ENCODE measurements at places on chromosomes 3 and 15.
A peak's percentile ranks its signal among the peaks of the same experiment; 100 is the strongest.

GRCh38 chr3:108008106-108008505 is 82.7 kb downstream of the CD47 start:
- no peak for DNase-seq

DNA sequence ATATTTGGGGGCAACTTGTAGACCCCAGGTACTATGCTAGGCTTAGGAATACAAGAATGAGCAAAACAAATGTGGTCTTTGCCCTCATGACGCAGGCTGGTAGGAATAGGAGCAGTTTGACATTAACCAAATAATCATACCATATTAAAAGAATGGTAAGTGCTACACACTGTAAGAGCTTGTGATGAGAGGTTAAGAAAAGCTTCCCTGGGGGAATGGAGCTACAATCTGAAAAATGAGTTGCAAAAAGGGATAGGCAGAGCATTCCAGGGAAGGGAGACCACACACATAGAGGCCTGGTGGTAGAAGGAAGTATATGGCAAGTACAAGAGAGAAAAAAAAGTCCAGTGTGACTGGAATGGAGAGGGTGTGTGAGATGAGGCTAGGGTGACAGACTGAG is 37.3 kb downstream of the TMOD3 start:
- DNase-seq = no peak

- peak; percentile 66 for DNase-seq
Observed at GRCh38 chr3:186217820-186218164, 108.9 kb upstream of the ETV5 start.

DNA sequence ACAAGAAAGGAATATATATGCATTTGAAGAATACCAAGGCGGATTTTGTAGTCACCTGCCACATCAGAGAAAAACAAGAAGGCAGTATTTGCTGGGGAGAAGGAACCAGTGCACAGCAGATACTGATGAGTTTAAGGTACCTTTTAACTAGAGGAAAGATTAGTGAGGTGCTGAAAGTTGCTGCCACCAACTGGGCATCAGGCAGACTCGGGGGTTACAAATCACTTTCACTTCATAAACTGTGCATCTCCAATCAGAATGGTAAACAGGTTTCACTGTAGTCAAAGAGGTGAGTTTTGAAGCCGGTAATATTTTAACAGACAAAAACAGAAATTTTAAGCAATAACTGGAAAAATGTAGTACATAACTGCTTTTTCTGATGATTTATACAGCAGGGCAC is 4.1 kb downstream of the FBN1 start:
- DNase-seq = no peak

- DNase-seq = no peak
Observed at GRCh38 chr3:17980863-17981262, 238.4 kb upstream of the TBC1D5 start.

- DNase-seq = no peak
Observed at GRCh38 chr3:126433496-126434263, 39.0 kb downstream of the CFAP100 start.

DNA sequence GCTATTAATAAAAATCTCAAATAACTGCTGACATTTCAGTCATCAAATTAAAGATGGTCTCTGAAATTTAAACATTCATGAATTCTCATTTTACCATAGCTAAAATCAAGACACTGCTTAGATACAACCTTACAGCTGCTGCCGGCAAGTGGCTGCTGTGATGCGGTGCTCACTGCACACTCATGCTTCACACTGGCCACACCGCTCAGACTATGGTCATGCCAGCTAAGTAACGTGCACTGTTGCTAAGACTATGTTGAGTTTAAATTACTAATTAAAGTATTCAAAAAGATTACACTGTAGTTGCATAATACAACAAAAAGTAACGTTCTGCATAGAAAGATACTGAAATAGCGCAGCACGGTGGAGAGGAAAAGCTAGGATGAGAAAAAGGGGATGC is 12.1 kb downstream of the ATP13A3 start:
- DNase-seq = no peak

DNA sequence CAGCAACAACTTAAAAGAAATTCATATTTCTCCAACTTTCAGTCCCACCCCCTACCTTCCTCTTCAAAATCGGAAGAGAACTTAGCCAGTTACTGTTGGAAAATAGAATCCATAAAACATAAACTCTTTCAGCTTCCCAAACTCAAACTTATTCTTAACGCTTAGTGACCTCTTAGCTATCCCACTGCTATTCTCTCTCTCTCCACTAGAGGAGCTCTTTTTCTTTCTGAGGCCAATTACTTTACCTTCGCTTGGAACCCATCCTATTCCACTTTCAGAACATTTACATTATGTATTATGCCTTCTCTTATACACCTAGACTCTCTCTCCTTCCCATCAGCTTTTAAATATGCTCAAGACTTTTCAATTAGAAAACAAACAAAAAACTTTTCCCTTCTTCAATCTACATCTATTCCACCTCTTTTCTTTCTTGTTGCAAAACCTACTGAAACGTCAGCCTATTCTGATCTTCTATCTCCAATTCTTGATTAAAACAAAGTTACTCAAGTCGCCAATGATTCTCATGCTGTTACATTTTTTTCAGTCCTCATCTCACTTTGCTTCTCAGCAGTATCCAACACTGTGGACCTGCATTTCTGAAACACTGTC is 13.4 kb upstream of the GHSR start:
- DNase-seq = no peak

DNA sequence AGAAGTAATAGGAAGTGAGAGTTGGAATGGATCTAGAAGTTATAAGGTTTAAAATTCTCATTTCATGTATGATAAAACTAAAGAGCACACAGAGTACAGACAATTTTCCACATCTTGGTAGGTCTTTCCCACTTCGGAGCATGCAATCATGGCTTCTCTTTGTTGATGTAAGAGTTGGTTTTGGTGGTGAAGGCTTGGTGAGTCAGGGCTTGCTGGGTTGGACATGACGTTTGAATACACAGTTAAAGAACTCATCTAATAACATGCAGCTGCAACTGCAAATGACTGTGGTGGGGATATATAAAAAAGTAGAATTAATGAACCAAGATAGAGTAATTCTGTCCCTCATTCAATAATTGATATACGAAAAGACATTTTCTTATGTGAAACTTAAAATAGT is 39.5 kb upstream of the GRM7 start:
- DNase-seq = no peak

GRCh38 chr15:100075229-100075628 is 266.5 kb downstream of the ADAMTS17 start:
- no peak for DNase-seq

DNA sequence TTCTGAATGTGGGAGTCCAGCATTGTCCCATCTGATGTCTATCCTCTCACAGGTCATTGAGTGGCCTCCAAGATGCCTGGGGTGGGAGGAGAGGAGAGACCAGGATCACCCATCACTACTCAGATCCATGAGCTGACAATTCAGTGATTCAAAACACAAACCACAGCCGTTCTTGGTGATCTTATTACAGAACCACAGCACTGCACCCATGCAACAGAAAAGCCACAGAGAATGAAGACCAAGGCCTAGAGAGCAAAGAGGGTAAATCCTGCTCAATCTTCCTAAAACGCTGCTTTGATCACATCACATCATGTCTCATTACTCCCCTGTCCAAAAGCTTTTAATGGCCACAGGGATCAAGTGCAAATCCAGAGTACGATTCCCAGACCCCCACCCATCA is 23.5 kb downstream of the ANP32A start:
- DNase-seq = peak; percentile 59

- DNase-seq = no peak
Observed at GRCh38 chr3:126459111-126459762, 16.5 kb downstream of the ZXDC start.

DNA sequence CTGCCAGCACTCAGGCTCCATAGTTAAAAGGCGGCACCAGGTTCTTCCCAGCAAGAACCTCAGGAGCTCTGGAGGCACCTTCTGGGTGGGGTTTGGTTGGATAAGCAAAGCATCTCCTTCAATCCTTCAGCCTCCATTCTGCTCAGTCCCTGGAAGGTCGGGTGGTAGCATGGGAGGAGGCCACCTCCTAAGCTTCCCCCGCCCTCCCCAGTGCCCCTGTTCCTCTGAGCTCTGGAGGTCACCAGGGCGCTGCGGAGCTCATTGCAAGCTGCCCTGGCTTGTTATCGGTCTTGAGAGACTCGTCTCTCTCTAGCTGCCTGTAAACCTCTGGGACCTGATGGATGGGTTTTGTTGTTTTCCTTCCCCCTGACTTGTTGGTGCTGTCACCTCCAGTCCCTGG is 124.8 kb downstream of the RPLP1 start:
- DNase-seq = no peak

DNA sequence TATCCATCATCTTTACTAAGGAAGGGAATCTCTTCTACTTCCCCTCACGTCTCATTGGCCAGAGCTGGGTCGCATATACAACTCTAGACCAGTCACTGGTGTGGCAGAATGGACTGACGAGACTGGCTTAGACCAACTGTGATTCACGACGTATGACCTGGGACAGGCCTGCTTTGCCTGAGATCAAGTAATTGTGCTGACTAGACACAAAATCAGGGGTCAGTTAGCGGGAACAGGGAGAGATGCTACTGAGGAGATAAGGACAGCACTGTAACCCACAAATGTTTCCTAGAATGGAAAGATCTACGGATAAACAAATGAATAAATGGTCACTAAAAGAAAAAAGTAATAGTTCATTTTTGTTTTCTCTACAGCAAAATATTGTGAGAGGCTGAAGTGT is 308.3 kb downstream of the MAGI1 start:
- no peak for DNase-seq

Data from GM12864 (cell line).